T-helper 22 cell (primary cell): ENCODE measurements at places on chromosomes 1 and 21.

DNA sequence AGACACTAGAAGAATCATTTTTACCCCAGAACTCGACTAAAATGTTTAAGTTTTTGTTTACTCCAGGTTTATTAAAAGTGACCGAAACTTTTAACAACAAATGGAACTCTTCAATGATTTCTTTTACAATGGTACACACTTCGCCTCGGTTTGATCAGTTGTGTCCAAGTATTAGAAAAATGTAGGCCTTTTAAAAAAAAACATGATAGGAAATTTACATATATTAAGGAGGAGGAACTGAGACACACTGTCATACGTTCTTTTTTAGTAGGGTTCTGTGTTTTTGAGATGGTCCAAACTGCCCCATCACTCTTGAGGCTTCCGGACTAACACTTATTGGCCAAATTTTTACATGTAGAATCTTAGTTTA is 1.3 kb downstream of the PRDM2 start:
- DNase-seq: no peak

GRCh38 chr1:153356392-153357075 is 1.1 kb upstream of the S100A9 start:
- DNase-seq: no peak

DNA sequence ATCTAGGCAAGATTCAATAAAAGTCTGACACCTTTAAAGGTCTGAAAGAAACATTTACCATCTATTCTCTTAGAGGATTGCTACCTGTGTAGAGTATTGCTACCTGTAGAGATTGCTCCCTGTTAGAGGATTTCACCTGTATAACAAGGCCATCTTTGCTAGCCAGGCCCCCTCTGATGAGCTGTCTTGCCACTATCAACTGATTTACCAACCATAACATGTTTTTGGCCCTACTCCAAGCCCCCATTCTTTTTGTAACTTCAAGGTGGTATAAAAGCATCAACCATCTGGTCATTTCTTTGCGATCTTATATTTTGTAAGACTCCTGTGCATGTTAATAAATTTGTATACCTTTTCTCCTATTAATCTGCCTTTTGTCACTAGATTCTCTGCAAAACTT is 424.7 kb upstream of the CAMK1G start:
- DNase-seq: no peak

GRCh38 chr1:75412616-75413015 is 198.3 kb downstream of the SLC44A5 start:
- no peak for DNase-seq

DNA sequence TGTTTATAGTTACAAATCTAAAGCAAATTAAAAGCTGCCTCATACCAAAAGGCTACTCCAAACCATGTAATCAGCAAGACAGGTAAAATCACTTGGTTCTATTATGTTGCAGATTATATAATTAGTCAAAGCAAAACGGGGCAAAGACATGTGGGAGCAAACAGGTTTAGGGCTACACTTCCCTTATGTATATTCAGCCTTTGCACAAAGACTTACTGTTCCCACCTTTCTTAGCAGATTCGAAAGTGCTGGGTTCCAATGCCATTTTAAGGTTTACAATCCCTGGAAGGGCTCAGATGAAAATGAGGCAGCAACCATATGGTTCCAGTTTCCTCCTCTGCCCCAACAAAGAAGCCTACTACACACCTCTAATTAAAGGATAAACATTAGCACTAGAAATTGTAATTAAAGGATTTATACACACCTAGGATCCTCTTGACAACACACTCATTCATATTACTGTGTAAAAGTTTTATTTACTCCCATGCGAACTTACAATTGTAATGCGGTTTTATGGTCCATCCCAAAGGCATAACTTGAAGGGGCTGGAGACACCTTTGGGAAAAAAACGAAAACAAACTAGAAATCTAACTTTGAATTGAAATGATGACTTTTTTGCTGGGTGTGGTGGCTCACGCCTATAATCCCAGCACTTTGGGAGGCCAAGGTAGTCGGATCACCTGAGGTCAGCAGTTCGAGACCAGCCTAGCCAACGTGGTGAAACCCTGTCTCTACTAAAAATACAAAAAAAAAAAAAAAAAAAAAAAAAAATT is 117.3 kb upstream of the PKN2 start:
- DNase-seq: no peak

GRCh38 chr21:15826147-15826780 is 96.5 kb downstream of the USP25 start:
- DNase-seq: no peak

- no peak for DNase-seq
Observed at GRCh38 chr1:185846672-185847444, 112.7 kb downstream of the HMCN1 start.

- DNase-seq: no peak
Observed at GRCh38 chr1:110356379-110356778, 17.2 kb downstream of the RBM15 start.

DNA sequence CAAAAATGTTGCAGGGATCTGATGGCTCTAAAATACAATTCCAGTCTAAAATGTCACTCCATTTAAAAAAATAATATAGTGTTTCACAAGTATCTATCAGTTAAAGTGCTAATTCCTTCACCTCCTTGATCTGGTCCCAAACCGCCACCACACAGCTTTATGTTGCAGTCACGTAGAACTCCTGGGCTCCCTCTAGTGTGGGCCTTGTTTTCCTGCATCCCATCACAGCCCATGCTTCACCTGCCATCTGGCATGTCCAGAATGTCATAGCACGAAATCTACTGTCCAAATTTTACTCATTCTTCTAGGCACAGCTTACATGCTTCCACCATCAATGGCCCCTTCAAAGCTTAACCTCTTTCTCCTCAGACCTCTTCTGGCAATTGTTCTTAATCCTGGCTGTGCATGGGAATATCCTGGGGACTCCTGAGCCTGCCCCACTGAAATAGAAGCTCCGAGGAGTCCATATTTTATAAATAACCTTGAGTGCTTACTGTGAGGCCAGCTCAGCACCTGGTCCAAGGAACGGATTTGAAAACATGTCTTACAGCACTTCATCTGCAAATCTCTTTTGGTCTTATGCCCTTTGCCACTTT is 15.5 kb downstream of the FYB2 start:
- DNase-seq: no peak

GRCh38 chr1:100760511-100760910 is 41.0 kb downstream of the VCAM1 start:
- no peak for DNase-seq

DNA sequence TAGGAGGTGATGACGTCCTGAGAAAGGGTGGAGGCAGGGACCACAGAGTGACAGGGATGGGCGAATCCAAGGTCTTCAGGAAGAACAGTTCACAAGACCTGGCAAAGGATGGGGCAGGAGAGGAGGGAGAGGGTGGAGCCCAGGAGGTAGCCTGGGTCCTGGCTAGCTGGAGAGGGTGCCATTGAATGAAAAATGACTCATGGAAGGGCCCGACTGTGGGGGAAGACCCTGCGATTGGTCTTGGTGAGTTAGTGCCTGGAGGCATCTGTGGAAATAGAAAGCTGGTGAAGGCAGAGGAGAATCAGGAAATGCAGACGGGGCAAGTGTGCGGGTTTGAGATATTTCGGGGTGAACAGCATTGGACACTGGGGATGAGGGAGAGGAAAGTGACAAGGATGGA is 60.3 kb upstream of the SLC45A1 start:
- DNase-seq: no peak

DNA sequence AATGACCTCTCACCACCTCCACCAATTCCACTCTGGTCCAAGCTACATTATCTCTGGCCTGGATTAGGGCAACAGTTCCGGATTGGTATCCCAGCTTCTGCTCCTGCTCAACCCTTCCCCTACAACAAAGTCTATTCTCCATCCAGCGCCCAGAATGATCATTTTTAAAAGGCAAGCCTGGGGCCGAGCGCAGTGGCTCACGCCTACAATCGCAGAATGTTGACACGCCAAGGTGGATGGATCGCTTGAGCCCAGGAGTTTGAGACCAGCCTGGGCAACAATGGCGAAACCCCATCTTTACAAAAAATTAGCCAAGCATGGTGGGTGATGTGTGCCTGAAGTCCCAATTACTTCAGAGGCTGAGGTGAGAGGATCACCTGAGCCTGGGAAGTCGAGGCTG is 2.2 kb downstream of the LYST start:
- no peak for DNase-seq

GRCh38 chr1:174445817-174446216 is 1.9 kb upstream of the GPR52 start:
- DNase-seq: no peak

GRCh38 chr1:22745669-22746585 is 35.3 kb downstream of the EPHB2 start:
- DNase-seq: no peak

- no peak for DNase-seq
Observed at GRCh38 chr1:153768316-153769181, 6.7 kb upstream of the SLC27A3 start.

DNA sequence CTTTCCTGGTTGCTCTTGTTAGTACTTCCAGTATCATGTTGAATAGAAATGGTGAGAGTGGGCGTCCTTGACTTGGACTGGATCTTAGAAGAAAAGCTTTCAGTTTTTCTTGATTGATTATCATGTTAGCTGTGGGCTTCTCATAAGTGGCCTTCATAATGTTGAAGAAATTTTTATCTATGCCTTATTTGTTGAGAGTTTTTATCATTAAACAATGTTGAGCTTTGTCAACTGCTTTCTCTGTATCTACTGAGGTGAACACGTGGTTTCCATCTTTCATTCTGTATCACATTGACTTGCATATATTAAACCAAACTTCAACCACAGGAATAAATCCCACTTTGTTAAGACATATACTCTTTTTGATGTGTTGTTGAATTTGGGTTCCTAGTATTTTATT is 29.4 kb downstream of the PRKAB2 start:
- no peak for DNase-seq

- no peak for DNase-seq
Observed at GRCh38 chr1:20600156-20600555, 11.3 kb downstream of the CDA start.

- no peak for DNase-seq
Observed at GRCh38 chr1:201184307-201185122, 6.1 kb upstream of the IGFN1 start.
